T-helper 17 cell (primary cell): ENCODE measurements at places on chromosomes 6 and 20.

- no peak for DNase-seq
Observed at GRCh38 chr6:149336609-149336928, 19.1 kb downstream of the TAB2 start.

DNA sequence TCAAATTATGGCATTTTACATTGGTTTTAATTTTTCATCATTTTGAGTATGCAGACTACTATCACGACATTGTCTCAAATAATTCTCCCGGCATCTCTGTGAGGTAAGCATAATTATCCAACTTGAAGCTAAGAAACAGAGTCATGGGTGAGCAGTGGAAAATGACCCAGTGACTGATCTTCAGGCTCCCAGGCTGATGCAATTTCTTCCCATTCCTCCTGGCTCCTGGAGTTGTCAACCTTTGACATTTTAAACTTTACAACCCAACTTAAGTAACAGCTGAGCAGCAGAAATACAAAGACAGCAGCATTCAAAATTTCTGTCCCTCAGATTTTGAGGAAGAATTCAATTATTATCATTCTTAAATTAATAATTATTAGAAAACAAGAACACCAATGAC is 13.7 kb upstream of the LAMA4 start:
- DNase-seq: no peak

- no peak for DNase-seq
Observed at GRCh38 chr6:31979238-31979898, 2.5 kb upstream of the C4A start.

- DNase-seq: no peak
Observed at GRCh38 chr6:80623066-80623815, 516.8 kb downstream of the BCKDHB start.

DNA sequence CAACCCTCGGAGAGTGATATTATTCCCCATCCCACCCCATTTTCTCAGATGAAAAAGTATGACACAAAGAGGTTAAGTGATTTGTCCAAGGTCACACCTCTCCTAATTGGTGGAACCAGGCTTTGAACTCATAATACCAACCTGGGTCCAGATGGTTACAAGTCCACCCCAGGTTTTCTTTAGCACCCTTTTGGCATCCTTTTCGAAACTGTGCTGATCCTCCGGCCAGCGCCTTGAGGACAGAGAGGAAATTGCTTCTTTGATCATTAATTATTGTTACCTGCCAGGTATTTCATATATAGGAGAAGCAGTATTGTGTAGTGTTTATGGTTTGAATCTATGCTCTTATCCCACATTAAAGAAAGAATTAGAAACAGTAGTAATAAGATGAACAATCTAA is 29.3 kb upstream of the PDYN start:
- no peak for DNase-seq

DNA sequence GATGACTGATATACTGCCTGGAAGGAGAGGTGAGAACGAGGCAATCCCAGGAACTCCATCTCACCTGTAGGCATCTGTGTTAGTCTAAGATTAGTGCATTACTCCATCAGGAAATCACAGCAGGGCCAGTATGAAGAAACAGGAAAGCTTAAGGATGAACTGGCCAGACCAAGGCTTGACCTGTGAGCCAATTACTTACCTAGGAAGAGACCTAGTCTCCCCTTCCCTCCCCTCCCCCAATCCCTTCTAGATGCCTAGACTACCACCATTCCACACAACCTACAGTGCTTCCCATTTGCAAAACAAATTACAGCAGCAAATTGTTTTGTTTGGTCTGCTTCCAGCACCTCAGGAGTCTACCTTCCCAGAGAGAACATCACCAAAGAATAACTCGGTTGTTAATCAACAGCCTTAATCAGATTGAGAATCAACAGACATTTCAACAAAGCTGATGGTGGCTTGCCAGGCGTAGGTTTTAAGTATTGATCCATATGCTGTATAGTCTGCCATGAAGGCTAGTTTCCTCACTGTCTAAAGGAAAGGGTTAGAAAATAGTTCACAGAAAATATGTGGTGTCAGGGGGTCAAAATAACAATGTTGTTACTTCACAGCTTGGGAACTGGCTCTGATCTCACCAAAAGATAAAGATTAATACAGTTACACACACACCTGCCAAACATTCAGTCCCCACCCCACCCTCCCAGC is 10.1 kb downstream of the PKHD1 start:
- DNase-seq: no peak

GRCh38 chr6:11202513-11203305 is 29.8 kb downstream of the NEDD9 start:
- DNase-seq: no peak

DNA sequence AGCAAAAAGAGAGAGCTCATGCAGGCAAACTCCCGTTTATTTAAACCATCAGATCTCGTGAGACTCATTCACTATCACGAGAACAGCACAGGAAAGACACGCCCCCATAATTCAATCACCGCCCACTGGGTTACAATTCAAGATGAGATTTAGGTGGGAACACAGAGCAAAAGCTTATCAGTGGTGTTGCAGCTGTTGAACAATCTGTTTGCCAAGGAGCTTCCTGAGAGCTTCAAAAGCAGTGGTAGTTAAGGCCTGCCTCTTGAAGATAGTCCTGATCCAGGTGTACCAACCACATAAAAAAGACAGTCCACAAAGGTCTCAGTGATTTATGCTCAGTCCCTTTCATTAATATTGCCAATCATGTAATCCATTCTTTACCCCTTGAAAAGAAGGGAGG is 269.4 kb upstream of the IRAK1BP1 start:
- no peak for DNase-seq

DNA sequence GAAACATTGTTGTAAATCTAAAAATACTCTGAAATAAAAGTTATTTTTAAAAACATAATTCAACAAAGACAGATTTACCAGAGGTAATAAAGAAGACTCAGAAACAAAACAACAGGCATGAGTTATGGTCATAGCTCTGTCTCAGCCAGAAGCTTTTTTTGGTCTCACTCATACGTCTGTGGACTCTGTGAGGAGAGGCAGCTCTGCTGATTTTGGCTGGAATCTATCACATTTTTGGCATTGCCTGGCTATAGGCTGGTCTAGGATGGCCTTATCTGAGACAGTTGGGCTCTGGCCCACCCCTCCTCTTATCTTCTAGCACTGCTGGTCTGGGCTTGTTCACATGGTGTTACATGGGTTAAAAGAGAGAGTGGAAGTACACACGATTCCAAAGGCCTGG is 514.0 kb upstream of the BTBD3 start:
- no peak for DNase-seq

DNA sequence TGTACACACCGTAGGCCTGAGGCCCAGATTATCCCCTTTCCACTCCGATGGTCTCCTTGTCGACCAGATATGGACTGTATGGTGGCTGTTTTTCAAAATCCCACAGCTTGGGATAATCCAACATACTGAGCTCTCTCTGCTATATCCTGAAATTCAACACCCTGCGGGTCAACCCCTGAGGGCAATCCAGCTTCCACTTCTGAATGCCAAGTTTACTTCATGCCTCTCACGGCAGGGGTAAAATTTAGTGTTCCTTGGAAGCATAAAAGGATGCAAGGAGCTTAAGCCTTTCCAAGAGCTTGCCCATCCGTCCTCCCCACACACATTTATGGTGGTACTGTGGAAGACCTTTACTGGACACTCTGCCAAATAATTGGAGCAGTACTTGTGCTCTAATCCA is 90.7 kb downstream of the PLG start:
- no peak for DNase-seq

- DNase-seq: no peak
Observed at GRCh38 chr20:47205577-47206123, 150.8 kb downstream of the ZMYND8 start.

- DNase-seq: no peak
Observed at GRCh38 chr6:4781967-4782575, 5.9 kb downstream of the CDYL start.

- DNase-seq: no peak
Observed at GRCh38 chr20:20085812-20086211, 33.5 kb downstream of the CFAP61 start.

DNA sequence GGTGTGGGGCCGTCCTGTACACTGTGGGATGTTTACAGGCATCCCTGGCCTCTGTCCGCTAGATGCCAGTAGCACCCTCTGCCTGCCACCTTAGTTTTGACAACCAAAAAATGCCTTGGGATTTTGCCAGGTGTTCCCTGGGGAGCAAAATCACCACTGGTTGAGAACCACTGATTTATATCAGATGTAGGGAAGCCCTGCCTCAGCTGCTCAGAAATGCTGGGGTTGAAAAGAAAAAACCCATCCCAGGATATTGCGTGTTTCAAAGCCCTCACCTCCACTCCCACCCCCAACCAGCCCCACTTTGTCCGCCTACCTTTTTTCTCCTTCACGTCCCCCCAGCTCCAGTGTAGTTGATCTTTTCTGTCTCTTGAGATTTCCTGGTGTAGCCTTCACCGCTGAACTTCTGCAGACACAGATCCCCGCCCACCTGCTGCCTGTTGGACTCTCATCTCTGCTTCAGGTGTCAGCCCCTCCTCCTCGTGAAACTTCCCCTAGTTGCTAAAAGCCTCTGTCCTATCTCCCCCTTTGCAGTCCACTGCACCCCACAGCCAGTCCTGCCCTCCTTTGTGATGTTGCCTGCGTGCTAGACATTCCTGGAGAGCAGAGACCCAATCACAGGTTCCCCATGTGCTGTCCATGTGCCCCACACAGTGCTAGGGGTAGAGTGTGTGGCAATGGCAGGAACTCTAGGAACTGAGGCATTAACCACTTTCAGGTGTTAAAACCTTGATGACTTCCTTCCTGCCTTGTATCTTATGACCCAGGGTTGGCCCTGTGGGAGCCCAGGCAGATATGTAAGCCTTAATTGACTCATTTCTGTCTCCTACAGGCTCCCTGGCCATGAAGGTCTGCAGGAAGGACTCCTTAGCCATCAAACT is 98.9 kb downstream of the TBC1D7 start:
- DNase-seq: no peak

- DNase-seq: no peak
Observed at GRCh38 chr6:53474010-53474409, 70.9 kb downstream of the GCLC start.

DNA sequence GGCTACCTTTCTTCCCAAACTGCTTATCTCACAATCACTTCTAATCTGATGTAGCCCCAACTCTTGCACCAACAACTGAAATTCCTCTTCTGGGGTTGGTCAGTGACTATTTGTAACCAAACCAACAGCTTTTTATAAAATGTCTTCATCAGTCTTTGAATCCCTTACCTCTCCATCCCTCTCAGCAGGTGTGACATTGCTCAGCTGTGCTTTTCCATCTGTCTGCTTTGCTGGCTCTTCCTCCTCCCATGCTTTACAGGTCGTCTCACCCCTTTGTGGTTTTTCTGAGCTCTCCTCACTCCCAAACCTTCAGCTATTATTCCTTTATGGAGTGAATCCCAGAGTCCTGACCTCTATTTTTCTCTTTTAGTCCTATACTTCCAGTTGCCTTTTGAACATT is 5.9 kb downstream of the MAP7 start:
- DNase-seq: no peak

- DNase-seq: no peak
Observed at GRCh38 chr20:45907219-45907948, 4.6 kb downstream of the PLTP start.

- no peak for DNase-seq
Observed at GRCh38 chr20:50932691-50933280, 1.5 kb upstream of the ADNP start.

- no peak for DNase-seq
Observed at GRCh38 chr6:121730616-121731015, 295.2 kb downstream of the GJA1 start.

DNA sequence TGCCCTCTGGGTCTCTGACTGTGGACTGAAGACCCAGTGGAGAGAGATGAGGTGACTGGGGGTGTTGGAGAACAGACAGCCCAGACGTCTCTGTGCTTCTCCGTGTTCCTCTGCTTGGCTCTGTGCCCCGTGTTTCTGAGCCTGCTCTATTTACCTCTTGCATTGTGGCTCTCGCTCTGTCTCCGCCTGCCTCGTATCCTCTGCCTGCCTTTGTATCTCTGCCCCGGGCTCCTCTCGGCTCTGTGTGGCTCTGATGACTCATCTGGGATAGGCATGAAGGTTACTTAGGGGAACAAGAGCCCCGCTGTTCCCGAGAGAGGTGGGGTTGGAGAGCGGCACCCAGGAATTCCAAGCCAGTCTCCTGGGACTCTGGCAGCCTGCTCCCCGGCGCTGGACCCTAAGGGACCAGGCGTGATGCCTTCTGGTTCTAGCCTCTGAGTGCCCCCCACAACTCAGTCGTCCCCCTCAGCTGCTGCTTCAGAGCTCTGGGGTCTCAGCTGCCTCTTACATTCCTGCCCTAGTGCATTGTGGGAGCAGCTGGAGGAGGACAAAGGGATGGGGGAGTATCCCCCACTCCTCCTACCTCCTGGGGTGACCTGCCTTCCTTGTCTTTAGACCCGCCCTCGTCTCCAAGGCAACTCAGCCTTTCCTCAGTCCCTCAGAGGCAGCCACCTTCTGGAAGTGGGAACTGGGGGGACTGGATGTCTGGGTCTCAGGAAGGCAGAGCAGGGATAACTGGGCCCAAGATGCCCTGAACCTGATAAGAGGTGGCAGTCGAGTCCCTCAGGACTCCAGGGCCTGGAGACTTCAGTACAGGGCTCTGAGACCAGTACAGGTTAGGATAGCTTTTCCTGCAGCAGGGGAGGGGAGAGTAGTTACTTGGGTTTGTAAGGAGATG is 1.9 kb downstream of the DDR1 start:
- no peak for DNase-seq

DNA sequence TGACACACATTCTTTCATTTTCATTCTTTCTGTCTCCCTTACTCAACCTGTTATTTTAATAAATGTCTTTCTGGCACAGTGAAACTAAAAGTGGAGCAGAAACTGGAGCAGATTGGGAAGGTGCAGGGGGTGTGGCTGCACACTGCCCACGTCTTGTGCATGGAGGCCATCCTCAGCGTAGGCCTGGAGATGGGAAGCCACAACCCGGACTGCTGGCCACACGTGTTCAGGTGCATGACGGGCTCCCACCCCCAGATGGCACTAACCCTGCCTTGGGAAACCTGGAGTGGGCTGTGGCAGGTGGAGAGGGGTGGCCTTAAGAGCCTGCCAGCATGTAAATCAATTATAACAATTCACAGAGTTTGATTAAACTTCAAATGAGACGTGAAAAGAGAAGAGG is 71.4 kb upstream of the PBOV1 start:
- DNase-seq: no peak

- DNase-seq: no peak
Observed at GRCh38 chr6:154319231-154319858, 37.3 kb downstream of the IPCEF1 start.

- no peak for DNase-seq
Observed at GRCh38 chr6:73329201-73329600, 24.9 kb downstream of the DPPA5 start.

GRCh38 chr6:14177413-14178082 is 60.0 kb downstream of the CD83 start:
- no peak for DNase-seq

DNA sequence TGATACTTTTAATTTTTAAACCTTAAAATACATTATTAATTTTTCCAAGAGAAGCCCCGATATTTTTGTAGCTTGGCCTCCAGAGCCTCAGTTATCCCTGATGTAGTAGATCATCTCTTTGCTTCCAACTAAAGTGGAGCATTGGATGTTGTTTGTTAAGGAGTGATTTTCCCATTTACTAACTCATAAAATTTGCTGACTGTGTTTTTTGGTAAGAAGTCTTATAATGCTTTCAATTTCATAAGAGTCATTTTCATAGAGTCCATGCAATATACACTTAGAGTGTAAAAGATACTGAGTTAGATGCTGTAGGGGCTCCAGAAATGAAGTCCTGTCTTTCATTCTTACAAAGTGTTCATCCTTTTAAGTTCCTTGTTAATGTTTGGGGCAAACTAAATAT is 46.8 kb downstream of the CDKAL1 start:
- DNase-seq: no peak
